ENCODE measurements at places on chromosomes 4 and X.

DNA sequence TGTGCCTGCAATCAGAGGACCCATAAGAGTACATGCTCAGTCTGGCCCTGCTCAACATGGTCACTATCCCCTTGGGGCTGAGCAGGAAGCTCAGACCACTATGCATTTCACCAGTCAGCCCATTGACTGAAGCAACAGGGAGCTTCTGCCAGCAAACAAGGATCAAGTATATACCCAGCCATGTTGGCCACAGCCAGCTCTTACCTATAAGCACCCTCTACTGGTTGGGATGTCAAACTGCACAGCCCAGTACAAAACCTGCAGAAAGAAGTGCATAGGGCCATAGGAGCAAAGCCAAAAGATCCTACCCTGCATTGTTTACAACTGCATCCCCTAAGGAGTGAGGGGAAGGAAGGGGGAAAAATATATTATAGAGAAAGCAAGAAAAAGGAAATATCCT is 214.4 kb upstream of the CPEB2 start:
- DNase-seq, result no peak

- DNase-seq, result no peak
Measured at GRCh38 chr4:38703635-38704034, 39.6 kb downstream of the KLF3 start.

DNA sequence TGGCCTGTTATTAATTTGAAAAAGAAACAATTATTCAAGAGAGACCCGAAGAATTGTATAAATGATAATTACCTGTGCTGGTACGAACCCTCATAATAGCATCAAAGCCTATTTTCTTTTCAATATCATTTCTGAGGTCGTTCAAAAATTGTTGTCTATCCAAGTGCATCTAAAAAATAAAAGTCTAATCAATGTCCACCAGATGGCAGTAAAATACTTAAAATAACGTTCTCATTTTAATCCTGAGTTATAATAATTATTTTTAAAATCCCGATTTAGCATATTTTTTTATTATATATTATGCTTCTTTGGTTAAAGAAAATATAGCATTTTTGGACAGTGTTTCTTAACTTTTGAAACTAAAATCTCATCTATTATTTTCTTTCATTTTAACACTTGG is 55.7 kb downstream of the METTL14 start:
- DNase-seq, result no peak

- DNase-seq, result no peak
Measured at GRCh38 chr4:110139815-110140214, 58.6 kb downstream of the ELOVL6 start.

Data from activated naive CD4-positive, alpha-beta T cell treated with Interleukin-2 at 50 U/mL for 16 hours (primary cell).